ENCODE measurements at places on chromosomes 7 and 10.

GRCh38 chr10:86064219-86064618, 302.4 kb downstream of the GRID1 start:
- DNase-seq: no peak

GRCh38 chr10:132527339-132528063, 10.1 kb upstream of the INPP5A start:
- DNase-seq: no peak

- peak; percentile 43 for DNase-seq
Measured at GRCh38 chr10:101776161-101776817, 375 bp upstream of the FGF8 start.

DNA sequence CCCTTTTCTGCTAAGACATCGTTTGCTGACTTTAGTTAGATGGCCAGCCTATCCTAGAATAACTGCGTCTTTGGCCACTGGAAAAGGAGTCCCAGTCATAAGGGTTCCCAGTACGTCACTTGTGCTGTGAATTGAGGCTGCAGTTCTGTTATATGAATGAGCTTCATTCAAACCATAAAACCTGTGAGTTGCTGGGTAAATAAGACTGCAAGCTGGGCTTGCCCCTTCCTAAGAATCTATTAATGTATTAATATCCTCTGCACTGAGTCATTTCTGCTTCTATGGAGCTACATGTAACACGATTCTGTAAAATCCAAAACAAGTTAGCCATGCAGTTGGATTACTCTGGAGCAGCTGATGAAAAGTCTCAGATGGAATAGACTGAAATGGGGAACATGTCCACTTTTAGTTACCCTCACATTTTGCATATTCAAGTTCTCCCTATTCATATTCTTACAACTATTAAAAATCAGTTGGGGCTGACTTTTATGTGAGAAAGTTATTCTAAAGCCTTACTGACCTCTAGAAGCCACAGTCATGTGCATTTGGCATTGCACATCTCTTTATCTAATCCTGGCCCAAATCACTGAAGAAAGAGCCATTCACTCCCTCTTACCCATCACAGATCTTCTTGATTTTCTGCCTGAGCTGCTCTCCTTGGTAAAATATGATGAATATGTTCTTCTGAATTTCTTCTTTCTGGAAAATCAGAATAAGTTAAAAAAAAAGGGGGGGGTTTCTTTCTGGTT, 41.8 kb upstream of the TMEM213 start:
- no peak for DNase-seq

DNA sequence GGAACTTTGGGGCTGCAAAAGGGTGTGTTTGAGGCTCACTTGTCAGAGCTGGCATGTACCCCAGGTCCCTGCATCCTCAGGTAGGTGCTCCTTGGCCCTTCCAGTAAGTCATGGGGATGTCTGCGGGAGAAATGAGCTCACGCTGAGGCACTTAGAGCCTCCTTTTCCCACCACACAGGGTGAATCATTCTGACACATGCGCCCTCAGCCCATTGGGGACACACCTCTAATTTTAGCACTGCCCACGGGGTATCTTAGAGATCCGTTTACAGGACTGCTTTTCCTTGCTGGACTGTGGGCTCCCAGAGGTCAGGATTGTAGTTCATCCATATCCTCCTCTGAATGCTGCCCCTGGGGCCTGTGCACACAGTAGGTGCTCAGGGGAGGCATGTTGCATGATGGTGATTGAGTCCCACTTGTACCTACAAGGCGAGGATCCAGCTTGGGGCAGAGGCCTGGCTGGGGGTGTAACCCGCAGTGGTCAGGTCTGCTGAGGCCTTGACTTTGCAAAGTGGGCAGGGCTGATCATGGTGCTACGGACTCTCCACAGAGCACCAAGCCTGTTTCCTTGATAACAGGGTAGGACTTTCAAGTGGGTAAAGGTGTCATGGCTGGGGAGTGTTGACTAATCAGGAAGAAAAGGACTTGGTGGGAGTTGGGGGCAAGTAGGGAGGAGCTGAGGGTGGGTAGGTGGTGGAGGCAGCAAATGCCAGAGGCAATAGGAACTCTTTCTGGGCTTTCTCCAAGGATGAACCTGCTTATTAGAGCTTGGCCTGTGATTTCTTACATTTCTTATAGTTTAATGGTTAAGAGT, 5.8 kb downstream of the TSPAN15 start:
- no peak for DNase-seq

DNA sequence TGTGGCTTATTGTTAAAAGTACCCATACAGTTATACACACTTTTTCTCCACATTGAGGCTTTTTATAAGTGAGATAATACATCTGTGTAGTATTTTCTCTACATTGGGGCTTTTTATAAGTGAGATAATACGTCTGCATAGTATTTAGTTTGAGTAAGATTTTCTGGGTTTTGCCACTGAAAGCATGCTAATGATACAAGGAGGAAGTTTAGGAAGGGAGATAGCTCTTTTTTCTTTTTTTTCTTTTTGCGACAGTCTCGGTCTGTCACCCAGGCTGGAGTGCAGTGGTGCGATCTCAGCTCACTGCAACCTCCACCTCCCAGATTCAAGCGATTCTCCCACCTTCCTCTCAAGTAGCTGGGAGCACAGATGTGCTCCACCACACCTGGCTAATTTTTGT, 13.3 kb downstream of the FAM107B start:
- no peak for DNase-seq

GRCh38 chr10:14477408-14477710, 146.6 kb upstream of the FRMD4A start:
- DNase-seq: no peak

GRCh38 chr10:62620491-62620890, 184.0 kb upstream of the ADO start:
- no peak for DNase-seq

- no peak for DNase-seq
Measured at GRCh38 chr10:6458814-6459213, 121.3 kb downstream of the PRKCQ start.

DNA sequence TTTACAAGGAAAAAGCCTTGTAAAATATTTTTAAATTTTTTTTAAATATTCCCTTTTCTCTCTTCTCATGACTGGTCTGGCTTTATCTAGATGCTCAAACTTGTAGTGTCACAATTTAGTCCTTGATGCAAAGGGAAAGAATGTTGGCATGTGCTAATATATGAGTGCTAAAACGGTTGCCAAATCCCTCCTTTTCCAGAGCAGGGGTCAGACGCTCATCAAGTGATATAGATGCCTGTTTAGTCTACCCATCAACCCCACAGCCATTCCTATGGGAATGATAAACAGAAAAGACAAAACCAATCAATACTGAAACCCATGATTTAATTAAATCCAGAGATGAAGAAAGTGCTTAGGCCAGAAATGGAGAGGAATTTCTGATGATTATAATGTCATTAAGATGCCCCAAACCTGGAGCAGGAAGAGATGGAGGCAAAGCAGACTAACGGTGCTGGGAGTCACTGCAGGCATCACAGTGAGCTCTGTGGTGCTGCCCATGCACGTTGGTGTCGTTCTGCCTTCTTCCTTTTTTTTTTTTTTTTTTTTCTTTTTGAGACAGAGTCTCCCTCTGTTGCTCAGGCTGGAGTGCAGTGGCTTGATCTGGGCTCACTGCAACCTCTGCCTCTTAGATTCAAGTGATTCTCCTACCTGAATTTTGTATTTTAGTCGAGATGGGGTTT, 210.1 kb upstream of the STK17A start:
- DNase-seq: no peak

DNA sequence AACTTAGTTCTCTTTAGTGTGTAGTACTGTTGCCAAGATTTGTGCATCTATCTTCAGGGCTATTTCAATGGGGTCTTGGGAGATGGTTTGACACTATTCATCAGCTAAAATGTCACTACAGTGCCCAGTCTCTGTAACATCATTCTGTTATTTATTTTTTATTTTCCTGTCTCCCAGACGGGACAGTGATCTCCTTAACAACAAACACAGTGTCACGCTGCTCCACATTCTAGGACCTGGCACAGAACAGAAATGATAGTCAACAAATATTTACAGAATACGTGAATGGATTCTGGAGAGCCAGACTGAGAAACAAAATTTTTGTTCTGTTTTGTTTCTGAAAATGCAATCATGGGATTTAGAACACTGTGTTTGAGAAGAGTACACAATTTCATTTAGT, 937.7 kb upstream of the LRRN3 start:
- DNase-seq: no peak

- no peak for DNase-seq
Measured at GRCh38 chr7:44980393-44981034, 1.7 kb upstream of the MYO1G start.

DNA sequence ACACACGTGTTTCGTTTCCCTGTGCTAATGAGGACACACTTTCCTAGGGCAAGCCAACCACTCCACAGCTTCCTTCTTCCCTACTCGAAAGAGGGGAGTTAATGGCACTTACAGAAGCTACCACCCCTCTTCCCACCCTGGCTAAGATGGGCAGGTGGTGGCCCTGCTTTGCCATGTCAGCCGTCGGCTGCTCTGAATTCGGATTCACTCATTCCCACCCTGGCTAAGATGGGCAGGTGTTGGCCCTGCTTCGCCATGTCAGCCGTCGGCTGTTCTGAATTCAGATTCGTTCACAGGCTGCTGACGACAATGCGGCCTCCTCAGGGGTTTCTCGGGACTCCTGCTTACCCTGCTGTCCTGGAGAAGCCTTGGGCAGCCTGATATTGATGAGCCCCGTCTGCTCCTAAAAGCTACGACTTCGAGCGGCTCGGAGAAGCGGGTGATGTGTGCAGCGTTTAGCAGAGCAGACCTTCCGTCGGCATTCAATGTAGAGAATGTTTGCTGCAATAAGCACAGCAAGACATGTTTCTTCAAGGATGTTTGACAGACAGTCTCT, 56.2 kb upstream of the PPP2R2D start:
- no peak for DNase-seq

GRCh38 chr7:67698354-67698753, 701.7 kb downstream of the TYW1 start:
- no peak for DNase-seq

GRCh38 chr10:91198781-91199180, 21.7 kb upstream of the PCGF5 start:
- no peak for DNase-seq

GRCh38 chr10:13773496-13774170, 186.9 kb downstream of the PRPF18 start:
- no peak for DNase-seq

DNA sequence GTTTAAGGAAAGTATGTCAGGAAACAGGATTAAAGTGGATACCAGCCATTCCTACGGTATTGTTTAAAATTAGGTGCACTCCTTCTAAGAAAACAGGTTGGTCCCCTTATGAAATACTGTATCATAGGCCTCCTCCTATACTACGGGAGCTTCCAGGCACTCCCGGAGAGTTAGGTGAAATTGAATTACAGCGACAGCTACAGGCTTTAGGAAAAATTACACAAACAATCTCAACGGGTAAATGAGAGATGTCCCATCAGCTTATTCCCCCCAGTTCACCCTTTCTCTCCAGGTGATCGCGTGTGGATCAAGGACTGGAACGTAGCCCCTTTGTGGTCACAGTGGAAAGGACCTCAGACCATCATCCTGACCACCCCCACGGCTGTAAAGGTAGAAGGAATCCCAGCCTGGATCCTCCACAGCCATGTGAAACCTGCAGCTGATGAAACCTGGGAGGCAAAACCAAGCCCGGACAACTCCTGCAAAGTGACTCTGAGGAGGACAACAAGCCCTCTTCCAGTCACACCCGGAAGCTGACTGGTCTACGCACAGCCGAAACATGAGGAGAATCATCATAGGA, 25.1 kb upstream of the GHITM start:
- peak; percentile 28 for DNase-seq

DNA sequence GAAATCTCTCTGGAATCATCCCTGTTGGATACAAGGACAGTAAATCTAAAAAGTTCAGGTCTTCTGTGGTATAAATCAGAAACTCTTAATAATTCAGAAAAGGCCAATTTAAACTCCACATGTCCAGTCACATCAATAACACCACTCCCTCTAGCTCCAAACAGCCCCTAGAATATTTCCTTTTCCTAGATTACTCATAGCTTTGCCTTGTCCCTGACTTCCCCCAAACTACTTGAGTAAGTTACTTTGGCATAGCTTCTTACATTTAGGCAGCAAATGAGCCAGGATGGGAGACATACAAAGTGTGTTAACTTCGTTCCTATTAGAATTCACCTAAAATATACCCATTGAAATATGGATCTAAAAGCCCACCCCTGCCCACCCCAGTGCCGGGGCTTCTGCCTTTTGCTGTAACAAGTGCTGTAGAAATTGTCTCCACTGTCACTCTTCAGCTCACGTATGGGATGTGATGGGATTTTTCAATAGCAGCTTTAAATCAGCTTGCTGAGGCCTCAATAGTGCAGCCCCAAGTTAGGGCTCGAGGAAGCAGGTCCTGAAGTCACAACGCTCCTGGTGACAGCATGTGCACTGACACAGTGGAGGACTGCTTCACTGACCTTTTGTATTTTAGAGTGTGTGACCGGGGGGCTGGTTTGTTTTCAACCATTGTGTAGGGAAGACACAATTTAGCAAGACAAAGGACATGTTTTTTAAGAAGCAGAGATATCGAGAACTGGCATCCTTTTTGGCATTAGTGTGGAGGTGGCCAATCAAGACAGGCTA, 218.2 kb upstream of the KMT2E start:
- DNase-seq: no peak

- no peak for DNase-seq
Measured at GRCh38 chr7:90212149-90212495, 582 bp downstream of the STEAP2 start.

DNA sequence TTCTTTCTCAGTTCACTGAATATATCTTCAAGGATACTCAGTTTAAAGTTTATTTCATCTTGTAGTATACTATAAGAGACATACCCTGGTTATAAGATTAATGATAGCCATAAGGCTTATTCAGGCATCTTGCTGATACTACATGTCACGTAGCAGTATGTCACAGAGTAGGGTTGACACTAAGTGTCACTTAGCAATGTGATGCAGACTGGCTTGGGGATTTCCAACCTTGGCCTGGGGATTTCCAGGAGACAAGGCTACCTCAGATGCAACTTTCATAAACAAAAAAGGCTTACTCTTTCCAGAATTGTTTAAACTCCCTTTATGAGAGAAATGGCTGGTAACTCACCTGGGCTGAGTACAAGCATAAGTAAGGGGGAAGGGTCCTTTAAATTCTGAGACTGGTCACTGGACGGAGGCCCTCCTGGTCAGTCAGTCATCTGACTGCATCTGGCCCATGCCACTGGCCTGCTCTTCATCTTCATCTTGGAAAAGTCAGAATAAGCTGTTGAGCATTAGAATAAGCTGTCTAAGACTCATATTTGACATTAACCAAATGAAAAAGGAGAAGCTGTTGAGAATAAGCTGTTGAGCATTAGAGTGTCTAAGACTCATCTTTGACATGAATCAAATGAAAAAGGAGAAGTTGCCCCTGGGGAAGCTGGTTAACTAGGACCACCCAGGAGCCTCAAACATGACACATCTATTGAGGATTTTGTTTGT, 9.5 kb downstream of the SLC13A1 start:
- DNase-seq: no peak

GRCh38 chr10:82691211-82691610, 816.2 kb downstream of the NRG3 start:
- DNase-seq: no peak
